SW 1271 (cell line): ENCODE measurements at places on chromosomes 13 and 19.

GRCh38 chr19:43809762-43810696 lies 7.8 kb upstream of the LYPD5 start:
- DNase-seq, result peak; percentile 48

DNA sequence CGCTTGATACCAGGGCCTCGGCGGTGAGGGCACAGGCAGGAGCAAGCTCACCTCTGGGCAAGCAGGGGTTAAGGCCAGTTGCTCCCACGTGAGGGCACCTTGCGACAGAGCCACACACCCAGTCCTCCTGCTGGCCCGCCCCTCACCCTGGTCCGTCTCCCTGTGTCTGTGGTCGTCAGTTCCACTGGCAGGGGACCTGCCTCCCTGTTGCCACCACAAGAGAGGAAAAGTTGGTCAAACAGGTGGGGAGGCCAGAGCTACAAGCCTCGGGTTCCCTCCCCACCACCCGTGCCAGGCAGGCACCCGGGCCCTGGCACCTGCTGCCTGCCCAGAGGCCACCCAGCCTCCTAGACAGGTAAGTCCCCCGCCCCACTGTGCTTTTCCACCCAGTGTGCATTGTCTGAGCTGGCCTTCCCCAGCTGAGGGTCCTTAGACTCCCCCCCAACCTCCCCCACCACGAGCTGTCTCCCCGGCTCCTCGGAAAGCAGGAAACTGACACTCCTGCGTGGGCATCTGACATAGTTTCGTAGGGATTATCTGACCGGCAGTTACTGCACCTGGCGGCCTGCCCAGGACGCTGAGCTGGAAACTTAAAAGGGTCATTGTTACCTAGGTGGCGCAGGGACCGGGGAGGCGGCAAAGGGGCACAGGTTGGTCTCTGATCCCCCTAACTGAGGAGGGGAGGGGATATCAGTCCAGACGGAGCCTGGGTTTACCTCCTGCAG lies at the start of gene TJP3:
TSS of gene TJP3 (plus strand) at position 178 of the 725 bp plus-strand sequence. CDS start 20,049 bp downstream, outside the sequence.
- DNase-seq, result no peak

- no peak for DNase-seq
These were observed 504.8 kb downstream of the SLITRK1 start for GRCh38 chr13:83377491-83377890.

GRCh38 chr19:40335855-40336600 lies 12.2 kb downstream of the C19orf47 start:
- DNase-seq, result no peak

DNA sequence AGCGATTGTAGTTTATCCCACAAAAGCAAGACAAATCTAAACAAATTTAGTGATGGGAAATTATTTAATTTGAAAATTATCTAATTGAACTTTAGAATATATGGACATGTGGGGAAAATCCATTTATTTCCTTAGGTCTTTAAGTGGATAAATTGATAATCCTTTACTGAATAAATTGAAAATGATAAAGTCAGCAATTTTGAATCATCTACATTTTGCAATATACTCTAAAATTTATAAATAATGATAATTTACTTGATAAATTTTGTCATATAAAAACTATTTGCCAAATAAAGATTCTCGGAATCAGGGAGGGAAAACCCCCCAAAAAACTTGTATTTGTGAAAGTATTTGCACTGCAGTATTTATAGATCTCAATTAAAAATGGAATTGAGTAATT lies 875.3 kb upstream of the SLITRK5 start:
- no peak for DNase-seq

GRCh38 chr19:984165-984967 lies at the start of gene WDR18:
WDR18 (plus strand) TSS chr19:984345; CDS start chr19:984354, 9 bp downstream.
- peak; percentile 55 for DNase-seq

DNA sequence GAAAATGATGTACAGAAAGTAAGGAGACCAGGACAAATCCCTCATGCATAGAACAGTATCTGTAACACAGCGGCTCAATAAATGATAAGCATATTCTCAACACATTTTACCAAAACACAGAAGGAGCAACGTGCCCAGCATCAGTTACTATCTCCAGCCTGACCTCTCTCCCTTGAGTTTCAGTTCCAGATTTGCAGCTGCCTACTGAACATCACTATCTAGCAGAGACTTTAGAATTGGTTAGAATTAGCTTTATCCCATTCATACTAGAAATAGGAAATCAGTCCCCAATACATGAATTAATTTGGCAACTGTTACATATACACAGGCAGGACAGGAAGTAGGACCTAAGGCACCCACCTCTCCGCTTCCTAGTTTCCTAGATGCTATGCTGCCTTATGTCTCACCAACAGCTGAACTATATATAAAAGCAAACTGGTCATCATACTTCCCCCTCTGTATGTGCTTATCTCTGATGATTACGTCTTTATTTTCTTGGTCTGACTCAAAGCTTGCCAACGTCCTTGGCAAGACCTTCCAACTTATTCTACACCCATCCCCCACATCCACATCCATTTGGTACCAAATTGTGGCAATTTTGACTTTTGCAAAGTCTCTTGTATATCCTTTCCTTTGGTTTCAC lies 61.1 kb downstream of the SACS start:
- DNase-seq, result no peak

- no peak for DNase-seq
These were observed 129.9 kb downstream of the RNF17 start for GRCh38 chr13:24893863-24894262.

GRCh38 chr13:97160421-97160820 lies 61.7 kb upstream of the MBNL2 start:
- DNase-seq, result no peak

DNA sequence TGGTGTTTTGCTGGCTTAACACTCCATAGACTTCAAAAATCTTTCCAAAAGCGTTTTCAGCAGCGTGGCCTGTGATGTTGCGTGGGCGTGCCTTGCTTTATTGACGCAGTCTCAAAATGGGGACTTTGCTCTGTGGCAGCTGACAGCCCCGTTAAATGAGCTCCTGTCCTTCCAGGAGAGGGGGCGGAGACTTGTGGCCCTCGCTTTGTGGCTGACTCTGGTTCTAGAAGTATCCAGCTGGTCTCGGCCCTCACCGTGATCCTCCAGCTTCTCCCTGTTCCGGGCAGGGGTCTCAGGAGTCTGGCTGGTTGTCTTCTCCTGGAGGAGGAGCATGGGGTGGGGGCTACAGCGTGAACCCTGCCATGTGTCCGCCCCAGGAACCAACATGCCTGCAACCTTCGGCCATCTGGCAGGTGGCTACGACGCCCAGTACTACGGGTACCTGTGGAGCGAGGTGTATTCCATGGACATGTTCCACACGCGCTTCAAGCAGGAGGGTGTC lies 8.4 kb upstream of the ZNF554 start:
- no peak for DNase-seq
